Thoracic aorta endothelial cell (primary cell): ENCODE measurements at places on chromosomes 6 and 20. TPM values are rescaled to one million over a fixed set of nuclear protein-coding genes. Genes with fewer than 3 reads are reported as not detected.

MOCS3 gene
- total RNA-seq: 7.4 and 9.0 TPM in 2 replicates

TAP1 gene
- 29.4 and 37.5 TPM in 2 replicates for total RNA-seq

EFCAB8 gene
- 0.43 TPM in 1 of 2 replicates, not detected in the other for total RNA-seq

ADNP gene
- 54.0 and 56.4 TPM in 2 replicates for total RNA-seq

COL9A1 gene
- not detected in 2 replicates for total RNA-seq

PDE10A gene
- 9.1 and 18.9 TPM in 2 replicates for total RNA-seq

HLA-DQB1 gene
- total RNA-seq: not detected in 2 replicates

RAB32 gene
- 103 and 122 TPM in 2 replicates for total RNA-seq

SALL4 gene
- under 0.01 and 0.14 TPM in 2 replicates for total RNA-seq

BPIFB1 gene
- not detected in 2 replicates for total RNA-seq

CST7 gene
- total RNA-seq: not detected in 2 replicates

NAA20 gene
- total RNA-seq: 59.0 and 68.3 TPM in 2 replicates

PNPLA1 gene
- not detected in 2 replicates for total RNA-seq

CDSN gene
- total RNA-seq: not detected in 2 replicates

HLA-DMB gene
- total RNA-seq: 0.27 and 0.50 TPM in 2 replicates

SAMD3 gene
- total RNA-seq: not detected in 2 replicates

PHF20 gene
- 40.3 and 42.3 TPM in 2 replicates for total RNA-seq

SLC44A4 gene
- total RNA-seq: 0.13 and 0.65 TPM in 2 replicates

ZFP57 gene
- 2.5 TPM in 1 of 2 replicates, not detected in the other for total RNA-seq
